ENCODE measurements at places on chromosomes 5 and 9.

DNA sequence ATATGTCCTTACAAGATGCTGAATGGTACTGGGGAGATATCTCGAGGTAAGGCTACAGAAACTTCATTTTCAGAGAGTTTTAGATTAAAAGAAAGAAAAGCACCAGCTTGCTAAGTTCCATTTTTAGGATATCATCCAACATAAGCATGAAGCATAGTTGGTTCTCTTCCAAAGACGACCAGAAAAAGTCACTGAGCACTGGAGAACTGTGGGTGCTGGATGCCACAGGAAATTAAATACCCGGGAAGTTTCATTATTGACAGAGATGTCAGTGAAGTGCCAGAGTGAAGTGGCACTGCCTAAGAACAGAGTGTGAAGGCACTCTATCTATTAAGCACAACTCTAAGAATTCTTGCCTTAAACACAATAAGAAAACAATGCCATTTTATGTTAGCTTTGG is 76.8 kb downstream of the PIK3R1 start:
- no peak for DNase-seq

DNA sequence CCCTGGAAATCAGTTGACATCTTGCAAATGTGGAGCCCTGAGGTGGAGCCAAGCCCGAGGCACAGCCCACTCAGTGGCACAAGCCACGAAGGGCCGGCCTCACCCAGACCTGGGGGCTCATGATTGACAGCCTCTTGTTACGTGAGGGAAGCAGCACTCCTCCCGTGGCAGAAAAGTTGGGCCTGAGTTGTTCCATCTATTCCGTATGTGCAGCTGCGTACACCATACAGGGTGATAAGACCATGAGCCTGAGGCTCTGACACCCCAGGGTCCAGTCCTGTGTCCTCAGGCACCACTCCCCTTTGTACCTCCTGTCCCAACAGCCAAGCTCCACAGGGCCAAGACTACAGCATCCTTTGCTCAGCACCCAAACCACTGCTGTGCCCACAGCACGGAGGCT is 1.9 kb upstream of the ORM2 start:
- no peak for DNase-seq

DNA sequence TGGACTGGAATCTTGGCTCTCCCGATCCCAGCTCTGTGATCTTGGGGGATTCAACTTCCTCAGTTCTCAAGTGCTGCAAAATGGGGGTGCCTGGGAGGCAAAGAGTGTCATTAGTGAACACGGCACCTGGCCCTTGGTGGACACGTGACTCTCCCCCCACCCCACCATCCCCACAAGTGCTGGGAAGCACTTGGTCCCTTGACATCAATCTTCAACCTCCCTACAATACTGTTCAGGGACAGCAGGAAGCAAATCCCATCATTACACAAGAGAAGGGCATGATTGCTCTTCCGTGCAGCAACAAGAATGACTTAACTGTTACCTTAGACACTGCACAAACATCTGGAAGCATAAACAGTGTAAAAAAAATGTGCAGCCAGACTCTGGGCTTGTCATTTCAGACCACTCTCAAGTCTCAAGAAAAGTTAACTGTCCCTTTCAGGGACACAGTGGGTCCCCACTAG is 61.4 kb downstream of the PSMB7 start:
- DNase-seq, result no peak

- DNase-seq, result no peak
Observed at GRCh38 chr5:142445266-142445665, 120.4 kb upstream of the SPRY4 start.

DNA sequence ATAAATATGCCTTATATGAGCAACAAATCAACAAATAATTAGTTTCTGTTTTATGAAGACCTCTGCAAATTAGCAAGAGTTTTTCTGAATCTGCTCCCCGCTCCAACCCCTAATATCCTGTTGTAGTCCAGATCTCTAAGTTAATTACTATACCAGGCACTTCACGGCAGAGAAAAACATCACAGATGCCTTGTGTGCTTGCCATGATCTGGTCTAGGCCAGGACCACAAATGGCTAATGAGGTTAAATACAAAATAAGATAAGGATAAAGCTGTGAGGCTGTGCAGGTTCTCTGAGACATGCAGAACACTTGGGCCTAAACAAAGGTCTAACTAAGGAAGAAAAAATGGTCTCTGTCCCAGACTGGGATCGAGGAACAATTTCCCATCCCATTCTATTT is 150.8 kb downstream of the SLIT3 start:
- DNase-seq, result no peak

DNA sequence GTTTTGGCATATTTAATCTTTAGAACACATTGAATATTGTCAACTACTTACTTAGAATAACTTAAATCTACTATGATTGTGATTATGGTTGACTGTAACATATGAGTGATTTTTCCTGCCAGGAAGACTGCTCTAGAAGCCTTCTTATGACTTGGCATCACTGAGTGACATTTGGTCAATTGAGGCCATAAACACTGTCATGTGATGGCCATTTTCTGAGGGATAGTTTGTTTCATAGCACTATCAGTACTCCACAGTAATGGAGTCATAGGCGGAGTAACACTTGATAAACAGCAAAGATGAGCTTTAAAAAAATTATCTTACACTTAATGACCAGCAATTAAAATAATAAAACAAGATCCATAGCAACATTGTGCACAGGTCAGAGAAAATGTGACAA is 31.0 kb downstream of the C9orf40 start:
- no peak for DNase-seq

DNA sequence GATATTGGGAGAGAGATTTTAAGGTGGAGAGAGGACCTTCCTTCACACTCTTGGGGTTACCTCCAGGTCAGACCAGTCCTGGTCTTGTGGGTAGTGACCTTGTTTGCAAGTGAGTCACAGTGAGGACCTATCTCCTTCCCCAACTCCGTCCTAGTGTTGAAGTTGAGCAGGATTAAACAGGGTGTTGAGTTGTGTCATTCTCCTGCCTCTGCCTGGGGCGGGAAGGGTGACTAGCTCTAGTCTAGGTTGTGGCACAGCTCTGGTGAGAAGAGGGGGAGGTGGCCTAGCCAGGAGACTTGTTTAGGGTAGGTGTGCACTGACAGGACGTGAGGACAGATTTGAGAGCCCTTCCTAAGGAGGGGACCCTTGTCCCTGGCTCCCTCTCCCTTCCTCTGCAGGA is 119.6 kb upstream of the PITX1 start:
- no peak for DNase-seq

DNA sequence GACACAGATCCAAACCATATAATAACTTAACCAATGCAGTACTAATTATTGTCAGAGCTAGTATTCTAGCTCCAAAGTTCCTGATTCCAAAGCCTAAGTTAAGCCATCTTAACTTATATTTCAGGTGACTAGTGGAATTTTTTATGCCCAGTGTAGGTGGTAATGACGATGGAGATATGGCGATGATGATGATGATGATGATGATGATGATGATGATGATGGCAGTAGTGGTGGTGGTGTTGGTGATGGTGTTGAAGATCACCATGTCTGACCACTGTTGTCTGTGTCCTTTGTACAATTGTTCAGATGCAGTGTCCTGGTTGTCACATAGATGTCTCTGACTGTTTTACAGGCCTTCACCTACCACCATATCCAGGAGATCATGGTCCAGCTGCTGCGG is 139.9 kb downstream of the INSYN2B start:
- DNase-seq, result no peak

GRCh38 chr5:62653001-62653863 is 74.6 kb downstream of the LRRC70 start:
- no peak for DNase-seq

DNA sequence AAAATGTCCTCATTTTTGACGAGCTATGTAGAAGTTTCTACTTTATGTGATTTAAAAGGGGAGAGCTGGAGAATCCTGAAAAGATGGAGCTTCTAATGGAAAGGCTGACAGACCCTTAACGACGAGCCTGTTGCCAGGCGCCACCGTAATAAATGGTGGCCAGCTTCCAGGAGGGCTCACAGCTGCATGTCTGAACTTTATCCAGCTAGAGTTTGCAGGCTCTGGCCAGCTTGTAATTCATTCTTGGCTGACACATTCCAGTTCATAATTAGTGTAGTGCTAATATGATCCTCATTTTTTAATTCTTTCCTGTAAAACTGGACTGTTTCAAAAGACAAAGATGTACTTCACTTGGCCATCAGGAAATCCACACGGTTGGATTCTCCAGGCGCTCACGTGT is 246.7 kb downstream of the GAS1 start:
- no peak for DNase-seq

DNA sequence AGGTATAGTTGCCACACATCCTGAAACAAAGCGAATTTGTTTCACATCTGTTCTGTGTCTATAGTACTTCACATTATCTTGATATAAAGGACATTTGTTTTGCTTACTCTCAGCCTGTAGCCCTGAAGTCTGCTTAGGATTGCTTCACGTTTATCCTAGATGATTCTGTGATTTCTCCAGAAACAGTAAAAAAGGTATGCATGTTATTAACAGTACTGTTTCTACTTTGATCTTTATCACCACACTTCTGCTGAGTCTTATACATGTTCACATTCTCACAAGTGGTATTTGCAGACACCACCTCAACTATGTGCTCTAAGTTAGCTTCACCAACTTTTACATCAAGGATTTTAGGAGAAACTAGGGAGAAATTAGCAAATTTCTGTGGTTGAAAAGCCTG is 47.4 kb upstream of the ADAMTS19 start:
- DNase-seq, result no peak

- DNase-seq, result no peak
Observed at GRCh38 chr5:177304392-177305119, 957 bp downstream of the PRELID1 start.

GRCh38 chr9:106875529-106875928 is 12.6 kb downstream of the ZNF462 start:
- no peak for DNase-seq

DNA sequence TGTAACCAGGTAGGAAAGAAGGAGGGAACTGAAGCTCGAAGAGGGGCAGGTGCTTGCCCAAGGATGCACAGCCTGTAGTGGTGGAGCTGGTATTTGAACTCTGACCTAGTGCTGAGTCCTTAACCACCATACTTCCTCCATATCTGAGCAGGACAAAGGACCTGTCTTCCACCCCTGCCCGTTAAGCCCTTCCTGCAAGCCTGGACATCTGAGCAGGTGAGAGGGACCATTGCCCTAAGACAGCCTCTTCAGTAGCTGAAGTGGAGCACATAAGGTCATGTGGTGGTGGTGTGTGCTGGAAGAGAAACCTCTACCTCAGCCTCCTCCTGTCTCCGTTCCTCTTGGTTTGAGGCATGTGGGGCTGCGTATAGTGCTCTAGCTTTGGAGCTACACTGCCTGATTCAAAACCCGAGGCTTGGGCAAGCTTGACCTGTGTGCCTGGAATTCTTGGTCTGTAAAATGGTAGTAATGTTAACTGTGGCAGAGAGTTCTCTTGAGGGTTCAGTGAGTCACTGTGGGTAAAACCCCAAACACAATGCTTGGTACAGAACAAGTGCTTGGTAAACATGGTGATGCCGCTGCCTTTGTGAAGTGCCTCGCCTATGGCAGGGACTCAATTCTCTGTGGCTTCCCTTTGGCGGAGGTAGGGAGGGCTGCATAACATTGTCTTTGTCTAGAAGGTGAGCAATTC is 7.4 kb downstream of the GALNT10 start:
- DNase-seq, result peak; percentile 45

DNA sequence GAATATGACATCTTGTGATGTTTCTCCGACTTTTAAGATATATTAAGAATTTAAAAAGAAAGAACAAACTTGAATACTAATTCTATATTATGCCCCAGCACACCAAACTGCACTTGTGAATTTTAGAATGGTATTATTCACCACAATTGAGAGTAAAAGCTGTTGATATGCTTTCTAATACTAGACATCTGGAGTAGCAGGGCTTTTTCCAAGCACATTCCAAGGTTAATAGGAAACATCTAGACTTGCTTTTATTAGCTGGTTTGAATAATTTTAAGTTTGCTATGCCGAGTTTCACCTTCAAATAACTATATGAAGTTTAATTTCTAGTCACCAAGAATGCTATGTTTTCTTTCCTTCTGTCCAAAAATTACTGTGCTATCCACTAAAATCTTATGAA is 13.5 kb downstream of the NREP start:
- no peak for DNase-seq

DNA sequence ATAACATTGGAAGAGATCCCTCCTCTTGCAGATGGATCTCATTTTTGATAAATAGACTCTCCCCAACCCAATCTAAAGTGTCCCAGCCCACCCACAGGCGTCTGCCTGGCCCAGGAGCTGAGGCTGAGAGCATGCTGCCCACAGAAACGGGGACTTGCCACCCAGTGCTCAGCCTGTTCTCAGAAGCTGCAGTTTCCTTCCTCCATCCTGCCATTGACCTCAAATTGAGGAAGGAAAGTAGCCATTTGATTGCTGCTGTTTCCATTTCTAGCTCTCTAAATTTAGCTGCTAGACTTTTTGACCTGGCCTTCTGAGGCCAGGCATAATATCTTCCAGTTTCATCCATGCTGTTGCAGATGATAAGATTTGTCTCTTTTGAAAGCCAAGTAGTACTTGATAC is 31.1 kb upstream of the FRMD3 start:
- DNase-seq, result no peak

GRCh38 chr9:81344366-81344765 is 345.0 kb downstream of the TLE1 start:
- DNase-seq, result no peak

GRCh38 chr9:37575001-37575400 is 1.2 kb downstream of the FBXO10 start:
- DNase-seq, result no peak

DNA sequence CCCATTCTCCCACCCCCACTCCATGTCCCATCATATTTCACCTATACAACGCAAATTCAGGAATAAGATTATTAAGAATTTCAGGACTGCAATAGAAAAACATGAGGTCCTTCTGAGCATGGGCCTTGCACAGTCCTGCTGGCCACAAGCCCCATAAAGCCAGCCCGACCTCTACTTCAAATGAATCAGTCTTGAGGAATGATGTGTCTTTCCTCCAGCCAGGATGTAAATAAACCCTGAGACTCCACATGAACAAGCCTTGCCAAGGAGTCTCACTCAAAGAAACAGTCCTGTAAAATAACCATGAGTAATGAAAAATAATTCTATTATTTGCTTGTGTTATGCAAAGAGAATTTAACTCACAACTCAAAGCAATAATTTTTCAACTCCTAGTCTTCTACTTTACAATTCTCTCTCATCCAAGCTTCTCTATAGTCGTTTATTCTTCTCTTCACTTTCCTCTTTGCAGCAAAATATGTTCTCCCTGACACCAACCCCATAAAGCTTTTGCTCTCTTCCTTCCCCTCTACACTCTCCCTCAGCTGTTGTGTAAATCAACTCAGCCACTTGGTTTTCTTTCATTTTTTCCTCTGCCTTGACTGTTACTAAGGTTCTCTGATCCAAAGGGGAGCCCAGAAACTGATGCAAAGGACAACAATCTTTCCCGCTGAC is 140.1 kb upstream of the MOCS2 start:
- DNase-seq, result no peak

GRCh38 chr9:3912817-3913216 is 387.0 kb upstream of the RFX3 start:
- no peak for DNase-seq
